Stimulated activated memory B cell treated with anti-CD40 and anti-IgM and Interleukin-4, amounts not matched to agents 10 μg/mL and 1 μg/mL and 100 μg/mL, for 72 hours (primary cell): ENCODE measurements at places on chromosomes 6 and 20.

- ATAC-seq, result no peak
Measured at GRCh38 chr20:2006452-2007361, 12.8 kb upstream of the PDYN start.

- no peak for ATAC-seq
Measured at GRCh38 chr20:63330940-63331339, 30.2 kb downstream of the CHRNA4 start.

GRCh38 chr20:22368235-22368634, 216.1 kb downstream of the FOXA2 start:
- ATAC-seq, result no peak

DNA sequence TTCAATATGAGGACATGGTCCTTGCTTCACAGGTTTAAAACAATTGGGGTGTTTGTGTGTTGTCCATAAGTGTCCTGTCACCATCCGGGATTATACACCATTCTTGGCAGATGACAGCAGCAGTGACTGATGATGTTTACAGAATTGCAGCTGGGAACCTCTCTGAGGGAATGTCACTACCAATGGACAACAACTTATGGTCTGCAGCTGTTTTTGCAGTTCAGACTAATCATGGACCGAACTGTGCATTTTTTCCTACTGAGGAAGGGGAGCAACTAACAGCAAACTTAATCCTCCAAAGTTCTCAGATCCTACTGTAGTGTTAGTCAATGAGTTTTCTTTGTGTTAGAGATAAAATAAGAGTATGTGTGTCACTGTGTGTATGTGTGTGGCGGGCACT, 26.0 kb downstream of the FAM229B start:
- ATAC-seq, result no peak
